Activated T-cell treated with anti-CD3 and anti-CD28 coated beads for 48 hours (primary cell): ENCODE measurements at places on chromosomes 2 and 18.
A peak's percentile ranks its signal among the peaks of the same experiment; 100 is the strongest.

GRCh38 chr2:57937456-57937855 lies 109.2 kb upstream of the VRK2 start:
- DNase-seq = no peak

- no peak for DNase-seq
Observed at GRCh38 chr18:55322178-55322735, 265.7 kb downstream of the TCF4 start.

GRCh38 chr2:172094294-172095145 lies 8.2 kb downstream of the DLX2 start:
- DNase-seq = no peak

DNA sequence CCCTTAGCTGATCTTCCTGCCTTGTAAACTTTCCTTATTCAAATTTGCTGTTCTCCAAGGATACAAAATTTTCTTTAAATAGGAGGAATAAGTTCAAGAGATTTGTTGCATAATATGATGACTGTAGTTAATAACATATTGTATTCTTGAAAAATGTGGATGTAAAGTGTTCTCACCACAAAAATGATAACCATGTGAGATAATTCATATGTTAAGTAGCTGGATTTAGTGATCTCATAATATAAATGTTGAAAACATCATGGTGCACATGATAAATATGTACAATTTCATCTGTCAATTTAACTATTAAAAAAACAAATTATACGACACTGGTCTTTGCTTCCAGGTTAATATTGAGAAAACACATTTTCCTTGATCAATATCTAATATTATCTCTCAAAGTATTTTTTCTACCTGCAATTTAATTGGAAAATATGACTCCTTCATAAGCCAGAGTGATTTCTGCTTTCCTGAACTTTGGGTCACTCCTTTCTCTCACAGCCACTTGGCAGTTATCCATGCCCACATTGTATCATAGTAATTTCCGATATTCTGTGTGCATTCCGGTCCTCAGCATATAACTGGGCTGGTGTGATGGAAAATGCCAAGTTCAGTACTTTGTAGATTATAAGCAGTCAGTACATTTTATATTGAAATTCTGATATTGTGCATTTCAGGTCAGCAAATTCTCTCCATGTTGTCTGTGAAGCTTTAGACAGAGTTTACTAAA lies 152.6 kb downstream of the GULP1 start:
- no peak for DNase-seq

DNA sequence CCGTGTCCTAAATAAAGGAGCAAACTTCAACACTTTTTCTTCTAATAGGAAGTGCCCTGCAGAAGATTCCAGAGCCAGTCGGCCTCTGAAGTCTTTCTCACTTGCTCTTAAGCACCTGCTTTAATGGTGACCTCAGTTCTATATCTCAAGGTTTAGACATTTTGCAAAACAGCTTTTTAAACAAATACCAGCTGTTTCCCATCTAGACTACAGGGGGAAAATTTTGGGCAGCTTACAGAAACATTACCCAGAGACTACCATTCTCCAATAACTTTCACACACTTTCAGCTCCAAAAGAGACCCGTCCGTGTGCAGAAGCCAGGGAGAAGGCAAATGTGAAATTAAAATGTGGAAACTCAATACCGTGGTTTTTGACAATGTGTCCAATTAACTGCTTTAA lies 285.3 kb upstream of the CCDC68 start:
- DNase-seq = no peak

DNA sequence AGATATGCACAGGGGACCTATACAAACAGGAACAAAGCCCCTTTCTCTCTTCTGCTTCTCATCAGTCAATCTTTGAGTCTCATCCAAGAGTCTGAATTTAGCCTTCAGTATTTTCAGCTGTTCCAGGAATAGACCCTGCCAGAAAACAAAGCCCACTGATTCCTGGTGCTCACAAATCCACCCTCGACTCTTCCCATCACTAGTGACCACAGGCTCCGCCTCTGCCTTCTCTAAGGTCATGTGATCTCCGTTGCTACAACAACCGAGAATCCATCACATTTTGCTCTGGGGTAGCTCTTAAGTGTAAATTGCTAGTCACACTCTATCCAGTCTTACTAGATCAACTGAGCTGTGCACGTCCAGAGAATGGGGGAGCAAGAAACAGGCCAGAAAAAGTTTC lies 46.4 kb upstream of the SPTBN1 start:
- DNase-seq = no peak

DNA sequence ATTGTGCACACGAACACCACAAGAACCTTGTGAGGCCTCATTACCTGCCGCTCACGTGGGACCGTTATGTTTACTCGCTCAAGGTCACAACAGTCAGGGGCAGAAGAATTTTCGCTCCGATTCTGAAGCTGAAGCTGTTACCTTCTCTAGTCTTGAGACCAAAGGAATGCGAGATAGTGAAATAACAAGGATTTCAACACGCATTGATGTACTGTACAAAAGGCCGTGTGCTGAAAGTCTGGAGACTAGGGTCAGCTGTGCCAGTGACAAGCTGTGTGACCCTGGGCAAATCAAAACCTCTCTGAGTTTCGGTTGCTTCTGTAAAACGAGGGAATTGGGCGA lies 583 bp downstream of the NEMP2 start:
- peak; percentile 40 for DNase-seq

- no peak for DNase-seq
Observed at GRCh38 chr2:56191617-56192016, 7.8 kb downstream of the CCDC85A start.

DNA sequence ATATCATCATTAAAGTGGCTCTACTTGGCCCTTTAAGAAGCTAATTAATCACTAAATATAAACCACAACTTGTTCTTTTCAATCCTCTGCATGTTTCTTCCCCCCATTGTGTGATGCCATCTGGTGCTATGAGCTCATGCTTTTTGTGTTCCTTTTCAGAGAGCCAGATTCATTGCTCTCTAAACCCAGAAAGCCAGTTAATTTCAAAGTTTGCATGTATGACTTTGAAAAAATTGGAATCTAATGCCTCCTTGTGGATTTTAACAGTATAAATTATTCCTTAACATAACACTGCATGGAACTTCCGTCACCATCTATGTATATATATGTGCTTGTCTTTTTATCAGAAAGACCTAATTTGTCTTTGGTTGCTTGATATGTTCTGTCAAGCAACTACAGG lies 31.1 kb downstream of the TMEM178A start:
- no peak for DNase-seq

- no peak for DNase-seq
Observed at GRCh38 chr2:237194906-237195305, 109.2 kb downstream of the COPS8 start.

DNA sequence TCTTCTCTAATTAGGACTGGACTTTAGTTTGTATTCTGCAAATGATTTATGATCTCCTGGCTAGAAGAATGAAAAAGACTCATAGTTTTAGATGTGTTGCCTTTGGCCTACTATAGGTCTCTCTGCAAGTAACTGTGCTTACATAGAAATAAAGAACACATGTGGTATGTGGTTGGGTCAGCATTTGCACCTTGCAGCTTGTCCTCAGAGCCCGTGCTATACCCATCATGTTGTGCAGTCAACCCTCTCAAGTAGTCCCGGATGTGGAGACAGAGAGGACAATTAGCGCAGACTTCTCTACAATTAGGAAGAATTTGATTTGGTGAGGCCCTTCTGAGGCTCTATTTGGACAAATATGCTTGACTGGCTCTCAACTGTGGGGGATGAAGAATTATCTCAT lies 203.7 kb upstream of the ITGA4 start:
- DNase-seq = no peak

DNA sequence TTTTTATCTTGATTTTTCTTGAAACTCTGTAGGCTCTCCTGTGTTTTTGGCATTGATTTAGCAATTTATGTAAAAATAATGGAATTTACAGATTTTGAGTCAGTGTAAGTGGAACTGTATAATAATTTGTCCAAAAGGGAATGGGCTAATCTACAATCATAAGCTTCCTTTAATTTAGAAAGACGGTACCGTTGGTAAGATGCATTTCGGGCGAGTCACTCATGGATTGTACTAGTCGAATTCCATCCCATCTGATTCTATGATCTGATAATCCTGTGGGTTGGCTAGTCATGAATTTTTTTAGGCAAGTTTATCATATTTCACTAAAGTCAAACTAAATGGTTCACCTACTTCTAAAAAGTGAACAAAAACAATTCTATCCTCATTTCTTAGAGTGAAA lies 133.4 kb downstream of the ZNF407 start:
- DNase-seq = no peak

DNA sequence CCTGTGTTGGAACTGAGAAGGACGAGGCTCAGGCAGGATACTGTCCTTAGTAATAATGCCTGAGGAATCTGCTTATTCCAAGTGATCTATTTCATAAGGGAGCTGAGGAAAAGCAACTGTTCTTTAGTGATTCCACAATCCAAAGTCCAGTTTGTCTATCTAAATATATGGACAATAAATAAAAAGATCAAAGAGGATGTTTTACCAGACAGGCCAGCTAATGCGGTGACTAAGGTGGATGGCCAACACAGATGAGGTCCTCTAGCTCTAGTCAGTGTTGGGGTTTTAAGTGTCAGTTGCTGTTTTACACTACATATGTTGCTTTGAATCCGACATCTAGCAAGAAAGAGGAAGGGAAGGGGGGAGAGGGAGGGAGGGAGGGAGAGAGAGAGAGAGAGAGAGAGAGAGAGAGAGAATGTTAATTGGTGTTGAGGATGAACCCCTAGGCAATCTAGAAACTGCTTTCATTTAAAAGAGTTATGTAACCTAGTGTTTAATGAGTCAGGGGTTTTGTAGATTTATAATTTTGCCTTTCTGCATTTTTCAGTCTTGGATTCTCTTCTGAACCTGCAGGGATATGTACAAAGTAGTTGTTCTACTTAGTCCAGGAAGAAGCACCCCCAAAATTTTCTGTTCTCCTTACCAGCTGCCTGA lies 27.0 kb upstream of the SCN1A start:
- DNase-seq = no peak

- DNase-seq = no peak
Observed at GRCh38 chr2:156437272-156437930, 1.2 kb downstream of the GPD2 start.

- no peak for DNase-seq
Observed at GRCh38 chr2:110948027-110948674, 172.6 kb upstream of the BCL2L11 start.

- DNase-seq = no peak
Observed at GRCh38 chr2:158273791-158274190, 172.1 kb downstream of the UPP2 start.

- DNase-seq = no peak
Observed at GRCh38 chr2:2830576-2830975, 499.5 kb upstream of the MYT1L start.

- no peak for DNase-seq
Observed at GRCh38 chr2:42743659-42743990, 20.3 kb downstream of the OXER1 start.

DNA sequence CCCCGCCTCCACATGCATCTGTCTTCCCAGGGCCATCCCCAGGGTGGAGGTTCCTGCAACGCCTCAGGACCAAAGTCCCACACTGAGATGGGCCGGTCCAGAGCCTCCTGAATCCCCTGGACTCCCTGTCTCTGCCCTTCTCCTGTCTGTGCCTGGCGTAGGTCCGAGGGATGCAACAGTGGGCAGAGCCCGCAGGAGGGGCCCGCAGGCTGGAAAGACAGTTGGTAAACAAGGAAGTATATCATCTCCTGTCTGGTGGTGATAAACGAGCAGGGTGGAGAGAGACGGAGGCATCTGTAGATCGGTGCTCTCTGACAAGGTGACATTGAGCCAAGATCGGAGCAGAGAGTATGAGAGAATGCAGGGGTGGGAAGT lies 72.6 kb upstream of the RAB6C start:
- no peak for DNase-seq

- DNase-seq = no peak
Observed at GRCh38 chr2:28319118-28320008, 73.3 kb upstream of the FOSL2 start.

- no peak for DNase-seq
Observed at GRCh38 chr18:40096675-40097074, 1858.4 kb upstream of the PIK3C3 start.

- no peak for DNase-seq
Observed at GRCh38 chr2:78992807-78993517, 32.5 kb upstream of the REG3G start.
